Activated T-cell treated with anti-CD3 and anti-CD28 coated beads, Interleukin-2, amount 50 U/mL, for 1 hour (primary cell): ENCODE measurements at places on chromosomes 6 and 20.

DNA sequence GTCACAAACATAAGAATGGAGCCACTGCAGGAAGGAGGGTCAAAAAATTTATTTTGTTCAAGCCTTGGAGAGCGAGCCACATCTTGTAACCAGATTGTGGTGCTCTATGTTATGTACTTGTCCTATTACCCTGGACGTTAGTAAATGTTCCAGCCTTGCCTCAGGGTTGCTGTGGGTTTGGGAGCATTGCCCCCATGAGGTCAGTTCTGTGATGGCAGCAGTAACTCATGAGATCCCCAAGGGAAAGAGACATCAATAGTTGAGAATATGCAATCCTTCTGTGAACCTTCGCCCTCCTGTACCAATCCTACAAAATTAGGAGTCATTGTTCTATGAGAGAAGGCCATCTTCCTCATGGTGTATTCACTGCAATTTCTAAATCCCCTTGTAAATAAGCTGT, 16.4 kb upstream of the CFAP206 start:
- no peak for DNase-seq

GRCh38 chr6:117681162-117681741, 6.0 kb downstream of the NUS1 start:
- no peak for DNase-seq

DNA sequence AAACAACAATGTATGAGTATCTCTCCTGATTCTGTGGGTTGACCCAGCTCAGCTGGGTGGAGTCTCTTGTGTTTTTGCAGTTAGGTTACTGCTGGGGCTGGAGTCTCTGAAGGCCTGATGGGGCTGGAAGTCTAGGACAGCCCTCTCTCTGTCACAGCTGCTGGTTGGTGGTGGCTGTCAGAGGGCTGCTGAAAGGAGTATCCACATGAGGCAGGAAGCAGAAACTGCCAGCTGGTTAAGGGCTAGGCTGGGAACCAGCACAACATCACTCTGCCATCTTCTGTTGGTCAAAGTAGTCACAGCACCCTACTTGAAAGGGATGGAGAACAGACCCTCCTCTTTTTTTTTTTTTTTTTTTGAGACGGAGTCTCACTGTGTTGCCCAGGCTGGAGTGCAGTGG, 10.0 kb upstream of the PACSIN1 start:
- DNase-seq: no peak

DNA sequence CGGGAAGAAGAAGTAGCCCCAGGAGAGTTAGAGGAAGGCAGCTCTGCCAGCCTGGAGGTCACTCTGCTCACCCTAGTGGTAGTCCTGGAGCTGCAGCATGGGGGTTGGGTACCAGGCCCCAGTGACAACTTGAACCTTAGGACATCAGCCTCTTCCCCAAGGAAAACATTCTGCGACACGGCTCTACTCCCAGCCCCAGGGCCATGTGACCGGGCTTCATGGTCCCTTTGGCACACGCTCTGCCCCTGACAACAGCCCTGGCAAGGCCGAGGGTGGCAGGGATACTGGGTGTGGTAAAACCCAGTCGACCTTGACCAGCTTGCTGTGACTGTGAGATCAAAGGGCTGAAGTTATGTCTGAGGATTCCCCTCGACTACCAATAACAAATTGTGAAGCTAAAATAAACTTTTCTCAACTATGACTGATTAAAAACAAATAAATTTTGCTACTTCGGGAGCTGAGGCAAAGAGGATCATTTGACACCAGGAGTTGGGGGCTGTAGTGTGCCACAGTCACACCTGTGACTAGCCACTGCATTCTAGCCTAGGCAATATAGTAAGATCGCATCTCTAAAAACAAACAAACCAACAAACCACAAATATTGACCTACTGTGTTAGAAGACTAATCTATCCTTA, 24.4 kb upstream of the ARID1B start:
- DNase-seq: no peak

DNA sequence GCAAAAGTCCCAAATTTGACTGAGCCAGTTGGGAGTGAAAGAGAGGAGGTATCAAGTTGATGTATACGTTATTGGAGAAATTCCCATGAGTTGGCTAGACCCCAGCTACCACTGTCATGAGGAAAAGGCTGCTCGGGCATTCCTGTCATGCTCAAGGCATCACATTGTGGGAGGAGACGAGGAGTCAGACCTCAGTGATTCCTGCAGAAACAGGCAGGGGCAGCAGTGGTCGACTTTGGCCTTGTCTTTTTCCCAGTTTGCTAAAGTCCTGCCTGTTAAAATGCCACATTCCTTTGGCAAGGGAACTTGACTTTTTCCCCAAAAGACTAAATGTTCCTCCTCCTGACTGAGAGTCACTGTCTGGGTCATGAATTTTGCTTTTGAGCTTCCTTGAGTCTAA, 295.5 kb upstream of the HS3ST5 start:
- no peak for DNase-seq

DNA sequence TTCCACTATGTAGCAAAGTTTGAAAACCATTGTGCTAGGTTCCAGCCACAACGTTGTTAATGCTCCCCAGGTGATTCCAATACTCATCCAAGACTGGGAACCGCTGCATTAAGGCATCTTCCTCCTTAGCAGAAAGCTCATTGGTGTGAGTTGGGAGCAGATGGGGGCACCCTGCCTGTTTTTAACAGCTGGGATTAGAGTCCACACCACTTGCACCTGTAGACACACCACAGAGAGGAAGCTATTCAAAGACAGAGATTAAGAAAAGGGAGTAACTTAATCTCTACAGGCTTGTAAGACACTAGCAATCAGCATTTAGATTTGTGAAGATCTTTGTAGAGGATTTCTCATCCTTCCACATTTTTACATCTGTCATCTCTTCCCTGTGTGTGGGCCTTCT, 333.9 kb upstream of the SOX4 start:
- no peak for DNase-seq

GRCh38 chr20:10671221-10671918, 2.4 kb downstream of the JAG1 start:
- DNase-seq: no peak

- DNase-seq: no peak
Measured at GRCh38 chr6:99711302-99711701, 104.7 kb downstream of the PRDM13 start.

DNA sequence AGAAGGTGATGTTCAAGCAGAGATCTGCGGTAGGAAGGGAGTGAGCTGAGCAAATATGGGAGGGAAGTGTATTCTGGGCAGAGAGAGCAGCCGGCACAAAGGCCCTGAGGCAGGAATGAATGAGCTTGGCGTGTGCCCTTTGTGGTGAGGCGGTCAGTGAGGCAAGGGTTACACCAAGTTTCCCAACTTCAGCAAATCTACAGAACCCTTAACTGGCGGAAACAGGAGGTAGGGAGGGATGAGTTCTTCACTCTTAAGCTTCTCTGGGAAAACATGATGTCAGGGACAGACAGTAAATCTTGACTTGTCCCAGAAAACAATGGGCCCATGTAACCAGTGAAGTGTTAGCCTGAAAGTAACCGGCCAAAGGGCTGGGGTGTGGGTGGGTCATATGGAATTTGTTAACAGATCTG, 97.1 kb upstream of the PTPN1 start:
- DNase-seq: no peak

DNA sequence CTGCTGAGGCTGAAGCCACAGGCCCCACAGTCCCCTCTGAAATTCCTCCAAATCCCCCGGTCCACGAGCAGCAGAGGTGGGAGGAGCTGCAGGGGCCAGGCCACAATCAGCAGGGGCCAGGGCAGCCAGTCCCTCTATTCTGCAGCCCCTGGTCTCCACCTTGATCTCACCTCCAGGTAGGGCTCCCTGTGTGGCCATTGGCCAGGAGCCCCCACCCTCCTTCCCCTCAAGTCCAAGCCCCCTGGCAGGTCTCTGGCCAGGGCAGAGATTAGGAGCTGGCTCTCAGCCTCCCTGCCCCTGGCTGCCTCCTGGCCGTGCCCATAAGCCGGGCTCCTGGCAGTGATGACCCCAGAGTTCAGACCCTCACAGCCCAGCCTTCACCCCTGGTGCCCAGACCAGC, 34.7 kb downstream of the YTHDF1 start:
- no peak for DNase-seq

- DNase-seq: no peak
Measured at GRCh38 chr6:109579361-109579760, 96.3 kb upstream of the ZBTB24 start.

- DNase-seq: no peak
Measured at GRCh38 chr20:36549942-36550789, 8.8 kb downstream of the MYL9 start.

- DNase-seq: no peak
Measured at GRCh38 chr20:14583413-14583812, 246.0 kb upstream of the FLRT3 start.

DNA sequence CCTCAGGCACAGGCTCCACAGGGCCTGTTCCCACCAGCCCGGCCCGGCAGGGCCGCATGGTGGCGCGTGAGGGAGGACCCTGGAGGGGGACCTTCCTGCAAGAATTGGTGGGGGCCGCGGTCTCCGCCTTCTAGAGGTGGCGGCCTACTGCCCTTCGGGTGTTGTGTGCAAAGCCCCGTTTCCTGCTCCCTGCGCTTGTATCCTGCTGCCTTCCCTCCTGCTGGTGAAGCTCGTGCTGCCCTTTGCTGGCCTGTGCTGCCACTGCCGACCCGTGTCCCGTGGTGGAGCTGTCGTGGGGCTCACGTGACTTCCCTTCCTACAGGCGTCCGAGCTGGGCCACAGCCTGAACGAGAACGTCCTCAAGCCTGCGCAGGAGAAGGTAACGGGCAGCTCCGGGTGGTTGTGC, 8.4 kb upstream of the COL20A1 start:
- DNase-seq: no peak

- no peak for DNase-seq
Measured at GRCh38 chr6:25085756-25086155, 150.0 kb upstream of the RIPOR2 start.

- no peak for DNase-seq
Measured at GRCh38 chr6:30508890-30509736, 19.8 kb downstream of the HLA-E start.

GRCh38 chr20:51193066-51193772, 170.3 kb upstream of the KCNG1 start:
- DNase-seq: no peak

DNA sequence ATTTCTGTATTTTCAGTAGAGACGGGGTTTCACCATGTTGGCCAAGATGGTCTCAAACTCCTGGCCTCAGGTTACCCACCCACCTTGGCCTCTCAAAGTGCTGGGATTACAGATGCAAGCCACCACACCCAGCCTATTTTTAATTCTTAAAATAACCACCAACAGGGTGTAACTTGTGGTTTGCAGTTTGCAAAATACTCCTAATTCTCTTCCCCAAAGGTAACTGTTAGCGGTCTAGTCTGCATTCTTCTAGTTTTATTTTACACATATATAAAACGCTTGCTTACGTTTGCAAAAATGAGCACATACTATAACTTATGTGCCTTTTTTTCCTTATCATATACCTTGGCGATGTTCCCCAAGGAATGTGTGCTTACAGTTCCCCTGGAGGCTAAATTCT, 25.6 kb upstream of the CHMP4B start:
- no peak for DNase-seq

DNA sequence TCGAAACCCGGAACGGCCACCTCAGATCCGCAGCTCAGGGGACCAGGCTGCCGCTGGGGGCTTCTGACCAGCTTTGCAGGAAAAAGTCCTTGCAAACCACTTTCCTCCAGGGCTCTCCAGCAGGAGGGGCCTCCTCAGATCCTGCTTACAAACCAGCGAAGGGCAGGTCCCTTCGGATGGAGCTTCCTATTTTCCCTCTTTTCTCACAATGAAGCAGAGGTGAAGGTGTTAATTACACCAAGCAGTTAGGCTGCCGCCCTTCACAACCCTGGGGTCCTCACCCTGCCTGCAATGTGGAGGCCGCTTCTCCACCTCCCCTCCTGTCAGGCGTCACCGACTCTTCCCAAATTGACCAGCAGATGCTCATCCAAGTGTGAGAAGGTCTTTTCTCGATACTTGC, 5.7 kb downstream of the ARHGAP40 start:
- no peak for DNase-seq

- no peak for DNase-seq
Measured at GRCh38 chr6:15504581-15505350, 158.1 kb downstream of the DTNBP1 start.

DNA sequence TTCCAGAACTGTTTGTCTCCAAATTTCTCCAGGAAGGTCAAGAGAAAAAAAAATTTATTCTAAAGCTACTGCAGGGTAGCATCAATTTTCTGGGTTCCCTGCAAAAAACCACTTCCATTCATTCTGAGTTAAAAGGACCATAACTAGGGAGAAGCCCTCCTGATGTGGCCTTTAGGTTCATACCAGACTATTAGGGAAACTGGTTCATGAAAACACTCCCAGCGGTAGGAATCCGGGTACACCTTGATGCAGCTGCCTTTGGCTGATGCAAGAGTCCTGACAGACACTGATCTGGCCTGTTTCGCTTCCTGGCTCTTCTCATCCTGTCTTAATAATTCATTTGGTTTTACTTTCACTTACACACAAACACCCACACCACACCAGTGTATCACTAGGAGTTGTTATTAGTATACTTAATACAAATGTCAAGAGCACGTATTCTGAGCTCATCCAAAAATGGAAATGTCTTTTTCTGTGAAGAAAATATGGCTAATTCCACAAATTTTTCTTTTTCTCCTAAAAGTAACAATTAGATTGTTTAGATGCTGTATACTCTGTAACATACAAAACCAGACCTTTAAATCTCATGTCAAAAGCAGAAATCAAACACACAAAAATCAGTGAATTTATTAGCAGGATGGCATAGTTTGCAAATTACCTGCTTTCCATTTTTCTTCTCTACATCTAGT, 38.4 kb upstream of the ARHGAP18 start:
- peak; percentile 33 for DNase-seq

DNA sequence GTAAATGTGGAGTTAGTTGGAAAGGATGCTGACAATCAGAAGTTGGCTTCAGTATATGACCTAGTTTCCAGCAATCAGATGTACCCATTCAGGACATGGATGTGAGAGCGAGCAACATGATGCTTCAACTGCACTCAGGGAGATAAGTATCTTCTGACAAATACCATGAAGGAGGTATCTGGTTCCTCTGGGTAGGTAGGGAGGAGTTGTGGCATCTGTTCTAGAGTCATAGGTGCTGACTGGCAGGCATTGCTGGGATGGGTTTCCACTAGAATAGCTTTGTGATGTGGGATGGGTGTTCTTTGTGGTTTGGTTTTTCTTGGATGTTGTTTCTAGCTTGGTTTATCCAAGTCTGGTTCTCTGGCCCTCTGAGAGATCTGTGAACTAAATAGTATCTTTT, 3.9 kb upstream of the REV3L start:
- no peak for DNase-seq

DNA sequence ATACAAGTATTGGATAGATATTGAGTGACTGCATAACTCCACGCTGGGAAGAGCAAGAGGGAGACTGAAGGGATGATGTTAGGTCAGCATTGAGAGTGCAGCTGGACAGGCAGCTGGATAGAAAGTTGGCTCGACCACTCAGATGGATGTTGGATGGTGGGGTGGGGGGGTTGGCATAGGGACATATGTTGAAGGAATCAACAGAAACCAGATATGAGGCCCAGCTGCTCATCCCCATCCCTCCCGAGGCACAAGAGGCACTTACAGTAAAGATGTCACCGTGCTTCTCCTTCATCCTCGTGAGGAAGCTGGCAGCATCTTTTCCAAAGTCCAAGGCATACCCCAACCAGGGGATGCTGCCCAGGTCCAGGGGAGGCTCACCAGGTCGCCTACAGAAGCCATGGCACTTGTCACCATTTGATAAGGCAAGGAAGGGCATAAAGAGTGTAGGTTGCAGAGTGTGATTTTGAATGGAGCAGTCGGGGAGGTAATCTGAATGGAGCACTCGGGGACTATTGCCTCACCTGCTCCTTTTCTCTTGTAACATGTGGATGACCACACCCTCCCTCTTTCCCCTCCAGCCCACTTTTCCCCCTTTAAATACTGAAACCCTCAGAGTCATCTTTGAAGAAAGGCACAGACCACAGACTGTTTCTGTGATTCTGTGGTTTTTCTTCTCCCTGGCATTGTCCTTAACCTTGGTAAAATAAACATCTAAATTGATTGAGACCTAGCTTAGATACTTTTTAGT, 18.0 kb downstream of the PTGIS start:
- DNase-seq: no peak
